ENCODE measurements at places on chromosomes 6 and 20. TPM values are rescaled to one million over a fixed set of nuclear protein-coding genes. Genes with fewer than 3 reads are reported as not detected.

HEY2 gene
- 0.98 TPM for total RNA-seq

GRCh38 chr6:8110117-8110721, 7.9 kb upstream of the EEF1E1 start:
- no peak for DNase-seq

RBM38 gene
- total RNA-seq = 24.8 TPM

DNA sequence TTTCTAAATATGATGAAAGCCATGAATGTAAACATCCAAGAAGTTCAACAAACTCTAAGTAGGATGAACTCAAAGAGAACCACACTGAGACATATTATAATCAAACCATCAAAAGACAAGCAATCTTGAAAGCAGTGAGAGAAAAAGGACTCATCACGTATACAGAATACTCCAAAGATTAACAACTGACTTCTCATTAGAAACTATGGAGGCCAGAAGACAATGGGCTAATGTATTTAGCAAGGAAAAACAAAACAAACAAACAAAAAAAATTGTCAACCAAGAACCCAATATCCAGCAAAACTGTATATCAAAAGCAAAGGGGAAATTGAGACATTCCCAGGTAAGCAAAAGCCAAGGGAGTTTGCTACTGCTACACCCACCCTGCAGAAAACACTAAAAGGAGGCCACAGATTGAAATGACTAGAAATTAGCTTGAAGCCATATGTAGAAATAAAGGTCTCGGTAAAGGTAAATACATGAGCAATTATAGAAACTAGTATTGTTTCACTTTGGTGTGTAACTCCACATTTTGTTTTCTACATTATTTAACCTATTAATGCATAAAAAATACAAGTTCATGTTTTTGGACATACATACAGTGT, 301.1 kb upstream of the QKI start:
- DNase-seq = no peak
